ENCODE measurements at places on chromosomes 7 and 10.

DNA sequence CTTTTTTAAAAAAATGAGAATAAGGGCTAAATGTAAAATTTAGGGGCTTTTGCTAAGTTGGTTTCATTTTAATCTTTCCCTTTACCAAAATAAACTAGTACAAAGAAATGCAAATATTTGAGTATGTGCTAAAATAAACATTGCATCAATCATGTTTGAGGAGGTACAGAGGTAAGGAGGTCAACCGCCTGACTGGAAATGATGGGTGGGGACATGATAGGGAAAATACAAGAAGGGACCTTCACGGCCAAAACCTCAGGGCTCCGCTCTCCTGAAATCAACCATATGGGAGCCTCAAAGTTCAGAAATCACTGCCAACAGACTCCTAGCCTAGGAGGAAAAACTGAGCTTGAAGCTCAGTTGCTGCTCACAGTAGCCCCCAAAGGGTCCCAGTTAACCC lies 207.6 kb downstream of the AHR start:
- DNase-seq = peak; percentile 49

GRCh38 chr10:49056356-49056755 lies 59.0 kb downstream of the VSTM4 start:
- DNase-seq = no peak

DNA sequence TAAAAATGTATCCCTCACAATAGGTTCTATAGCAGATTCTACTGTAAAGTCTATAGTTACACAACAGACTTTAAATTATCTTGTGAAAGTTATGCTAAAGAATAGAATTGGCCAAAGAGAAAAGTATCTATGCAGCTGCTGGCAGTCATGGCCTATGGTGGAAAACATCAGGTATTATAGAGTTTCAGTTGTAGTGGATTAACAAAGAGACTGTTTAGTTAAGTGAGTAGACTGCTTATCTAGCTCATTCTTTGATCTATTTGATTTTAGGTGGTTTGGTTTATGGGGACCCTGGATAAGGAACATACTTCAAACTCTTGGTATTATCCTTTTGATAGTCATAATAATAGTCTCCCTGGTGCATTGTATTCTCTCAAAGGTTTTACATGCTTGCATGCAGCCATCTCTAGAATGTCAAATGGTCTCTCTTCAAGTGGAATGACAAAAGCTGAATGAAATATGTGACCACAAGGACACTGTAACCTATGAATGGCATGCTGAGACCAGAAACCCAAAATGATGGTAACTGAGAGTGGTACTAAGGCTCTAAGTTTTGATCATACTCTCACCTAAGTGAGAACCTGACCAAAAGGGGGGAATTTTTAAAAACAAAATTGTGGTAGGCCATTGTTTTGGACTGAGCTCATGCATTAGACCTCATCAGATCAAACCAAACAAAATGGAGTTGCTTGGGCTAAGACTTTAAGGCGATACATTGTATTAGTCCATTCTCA lies 54.9 kb upstream of the NAMPT start:
- no peak for DNase-seq

DNA sequence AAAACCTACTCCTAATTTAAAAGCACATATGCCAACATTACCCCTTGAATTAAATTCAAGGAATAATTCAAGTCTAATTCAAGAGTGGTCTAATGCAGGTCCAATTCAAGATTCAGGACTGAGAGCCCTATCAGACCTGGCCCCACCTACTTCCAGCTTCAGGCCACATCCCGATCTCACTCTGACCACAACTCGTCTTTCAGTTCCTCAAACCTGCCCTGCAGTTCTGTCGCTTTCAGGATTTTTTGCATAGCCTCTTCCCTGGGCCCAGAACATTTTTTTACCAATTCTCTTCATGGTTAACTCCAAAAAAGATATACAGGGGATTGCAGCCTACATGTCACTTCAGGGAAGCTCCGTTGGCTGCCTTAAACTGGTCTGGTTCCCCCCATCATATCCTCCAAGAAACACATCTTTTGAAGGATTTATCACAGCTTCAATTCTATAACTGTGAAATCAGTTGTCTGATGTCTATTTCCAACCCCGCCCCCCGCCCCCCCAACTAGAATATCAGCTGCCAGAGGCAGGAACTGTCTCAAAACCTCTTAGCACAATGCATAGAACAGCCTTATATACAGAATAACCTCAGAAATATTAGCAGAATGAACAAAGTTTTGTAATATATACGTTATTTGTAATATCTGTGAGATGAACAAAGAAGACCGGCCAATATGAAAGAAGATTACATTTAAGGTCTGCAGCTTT lies 20.8 kb downstream of the CCDC6 start:
- no peak for DNase-seq

DNA sequence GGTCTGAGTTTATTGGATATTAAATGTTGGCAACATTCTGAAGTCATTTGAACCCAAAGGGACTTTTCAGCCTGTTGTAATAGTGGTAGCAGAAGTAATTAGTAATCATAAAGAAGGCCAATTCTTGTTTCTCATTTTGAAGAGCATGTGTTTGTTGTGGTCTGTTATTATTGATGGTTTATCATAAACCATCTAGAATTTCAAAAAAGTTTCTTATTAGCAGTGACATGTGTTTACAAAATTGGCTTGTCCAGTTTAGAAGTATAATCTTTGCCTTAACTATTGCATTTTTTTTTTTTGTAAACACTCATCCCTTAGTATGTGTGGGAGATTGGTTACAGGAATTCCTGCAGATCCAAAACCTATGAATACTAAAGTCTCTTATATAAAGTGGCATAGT lies 177.8 kb downstream of the BBS9 start:
- DNase-seq = no peak

Measured in Caco-2 (cell line).